ENCODE measurements at places on chromosomes 7 and 10.

GRCh38 chr10:28139138-28139537 is 140.3 kb upstream of the ODAD2 start:
- DNase-seq, result no peak

GRCh38 chr10:45163315-45163975 is 152.0 kb downstream of the OR13A1 start:
- DNase-seq, result no peak

DNA sequence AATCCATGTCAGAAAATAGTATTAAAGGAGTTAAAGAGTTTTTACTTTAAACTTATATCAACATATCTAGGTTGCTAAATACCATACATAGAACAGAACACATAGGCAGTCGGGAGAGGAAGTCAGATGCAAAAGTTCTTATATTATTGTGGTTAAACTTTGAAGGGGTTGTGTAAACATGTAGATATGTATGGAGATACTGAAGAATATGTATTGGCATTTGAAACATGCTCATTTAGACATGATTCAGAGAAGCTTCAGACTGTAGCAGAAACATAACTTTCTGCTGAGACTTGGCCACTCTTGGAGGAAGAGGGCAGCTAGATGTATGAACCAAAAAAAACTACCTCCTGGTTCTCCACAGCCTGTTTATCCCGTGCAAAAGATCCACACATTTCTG is 103.5 kb upstream of the FERD3L start:
- no peak for DNase-seq

DNA sequence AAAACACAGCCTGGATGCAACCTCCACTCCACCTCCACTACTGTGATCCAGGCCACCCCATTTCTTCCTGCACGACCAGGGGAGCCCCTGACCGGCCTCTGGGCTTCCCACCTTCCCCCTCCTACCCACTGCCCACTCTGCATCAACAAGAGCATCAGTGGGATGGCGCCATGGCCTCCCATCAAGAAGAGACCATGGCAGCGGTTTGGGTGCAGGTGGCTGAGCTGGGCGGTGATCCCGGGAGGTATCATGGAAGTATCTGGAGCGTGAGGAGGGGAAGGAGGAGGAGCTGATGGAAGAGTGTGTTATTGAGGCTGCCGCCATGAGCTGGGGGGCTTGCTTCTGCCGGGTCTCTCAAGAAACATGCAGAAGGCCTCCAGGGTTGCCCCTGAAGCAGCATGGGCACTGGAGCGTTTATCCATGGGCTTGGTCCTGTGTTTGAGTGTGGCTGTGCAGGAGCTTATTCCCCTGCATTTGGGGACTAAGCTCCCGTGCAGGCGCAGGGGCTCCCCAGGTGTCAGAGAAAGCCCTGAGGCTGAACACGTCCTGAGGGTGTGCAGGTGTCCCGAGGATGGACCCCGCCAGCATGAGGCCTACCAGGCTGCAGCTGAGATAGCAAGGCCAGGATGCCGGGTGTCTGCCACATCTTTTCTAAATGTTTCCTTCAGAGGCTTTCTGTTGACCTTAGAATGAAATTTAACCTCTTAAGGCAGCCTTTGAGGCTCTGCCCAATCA is 99.2 kb upstream of the PCBD1 start:
- DNase-seq, result no peak

DNA sequence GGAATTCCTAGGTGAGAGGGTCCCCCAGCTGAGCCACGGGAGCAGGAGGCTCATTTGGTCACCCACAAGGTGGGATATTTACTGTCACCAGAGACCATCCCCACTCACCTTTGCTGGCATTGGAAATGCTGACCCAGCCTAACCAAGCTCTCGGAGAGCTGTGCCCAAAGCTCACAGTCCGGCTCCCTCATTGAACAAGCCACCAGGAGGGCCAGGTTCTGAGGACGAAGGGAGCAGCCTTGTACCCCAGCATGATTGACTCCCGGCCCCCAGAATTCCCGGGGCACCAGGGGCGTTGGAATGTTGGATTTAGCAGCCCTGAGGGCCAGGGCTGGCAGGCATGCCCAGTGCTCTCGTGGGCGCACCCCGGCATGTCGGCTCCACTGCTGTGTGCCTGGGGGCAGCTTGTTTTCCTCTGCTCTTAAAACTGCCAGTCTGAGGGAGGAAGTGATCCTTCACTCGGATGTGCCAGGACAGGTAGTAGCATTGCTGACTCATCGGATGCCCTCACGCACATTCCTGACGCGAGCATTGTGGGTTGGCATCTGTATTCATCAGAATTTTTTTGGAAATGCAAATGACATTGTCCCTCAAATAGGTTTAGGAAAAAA is 23.3 kb downstream of the CLIP2 start:
- DNase-seq, result no peak

DNA sequence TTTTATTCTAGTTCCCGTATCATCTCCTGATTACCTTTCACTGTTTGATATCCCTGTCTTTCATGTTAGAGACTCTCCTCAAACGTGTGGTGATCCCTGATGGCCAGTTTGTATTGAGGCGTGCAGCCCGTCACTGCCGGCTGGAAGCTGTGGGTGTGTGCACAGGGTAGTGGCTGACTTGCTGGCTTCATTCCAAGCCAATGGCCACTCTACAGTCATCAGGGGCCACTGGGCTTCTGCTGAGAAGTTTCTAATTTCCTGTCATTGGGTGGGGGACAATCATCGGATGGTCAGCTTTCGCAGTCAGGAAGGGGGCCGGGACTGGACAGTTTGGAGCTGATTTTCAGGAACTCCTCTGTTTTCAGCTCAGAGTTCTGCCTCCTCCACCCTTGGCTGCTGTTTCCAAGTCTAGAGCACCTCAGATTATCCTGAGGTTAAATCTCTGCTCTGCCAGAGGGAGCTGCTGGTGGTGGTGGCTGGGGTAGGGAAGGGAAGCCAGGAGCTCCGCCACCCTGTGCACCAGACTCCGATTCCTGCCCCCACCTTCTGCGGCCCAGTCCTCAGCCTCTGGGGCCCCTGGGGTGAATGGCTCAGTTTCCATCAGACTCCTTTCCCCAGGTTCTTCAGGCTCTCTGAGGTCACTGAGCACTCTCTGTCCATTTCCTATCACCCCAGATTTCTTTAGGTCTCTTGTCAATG is 34.9 kb downstream of the BAIAP2L1 start:
- DNase-seq, result no peak

- no peak for DNase-seq
Observed at GRCh38 chr7:55304018-55304762, 60.9 kb upstream of the LANCL2 start.

- DNase-seq, result no peak
Observed at GRCh38 chr7:121474301-121474673, 78.2 kb upstream of the FAM3C start.

- DNase-seq, result no peak
Observed at GRCh38 chr7:18390535-18390907, 105.0 kb upstream of the HDAC9 start.

DNA sequence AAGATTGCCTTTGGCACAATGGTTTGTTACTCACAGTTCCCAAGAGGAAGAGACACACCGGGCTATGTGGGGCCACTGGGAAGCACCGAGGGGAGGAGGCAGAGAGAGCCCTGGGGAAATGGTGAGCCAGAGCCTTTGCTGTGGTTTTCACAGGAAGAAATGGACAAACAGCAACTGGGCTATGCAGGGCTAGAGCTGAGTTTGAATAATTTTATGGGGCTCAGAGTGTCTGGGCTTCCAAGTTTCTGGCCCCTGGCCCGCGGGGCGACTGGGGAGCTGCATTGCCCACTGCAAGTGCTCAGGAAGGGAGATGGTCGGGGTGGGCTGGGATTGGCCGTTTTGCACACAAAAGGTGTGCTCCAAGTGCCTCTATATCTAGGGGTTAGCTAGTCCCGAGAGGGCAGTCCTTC is 92.6 kb downstream of the CHST15 start:
- DNase-seq, result no peak

DNA sequence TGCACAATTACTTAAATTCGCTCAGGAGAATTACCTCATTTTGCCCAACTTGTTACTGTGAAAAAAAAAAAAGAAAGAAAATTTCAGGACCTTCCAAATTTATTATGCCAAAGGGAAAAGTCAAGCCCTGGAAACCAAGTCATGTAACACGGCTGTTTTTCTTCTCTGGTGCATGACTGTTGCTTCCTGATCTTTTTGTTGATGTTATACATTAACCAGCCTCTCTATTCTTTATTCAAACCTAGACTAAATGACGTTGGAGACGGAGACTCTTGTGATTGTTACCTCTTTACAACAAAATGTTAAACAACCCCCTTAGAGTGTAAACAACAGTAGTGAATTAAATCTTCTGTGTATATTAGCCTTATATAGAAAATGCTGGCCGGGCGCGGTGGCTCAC is 16.1 kb upstream of the ZC3HAV1 start:
- DNase-seq, result no peak

- no peak for DNase-seq
Observed at GRCh38 chr7:32588657-32589056, 93.4 kb downstream of the AVL9 start.

- DNase-seq, result no peak
Observed at GRCh38 chr10:72114706-72115450, 26.5 kb upstream of the SPOCK2 start.

DNA sequence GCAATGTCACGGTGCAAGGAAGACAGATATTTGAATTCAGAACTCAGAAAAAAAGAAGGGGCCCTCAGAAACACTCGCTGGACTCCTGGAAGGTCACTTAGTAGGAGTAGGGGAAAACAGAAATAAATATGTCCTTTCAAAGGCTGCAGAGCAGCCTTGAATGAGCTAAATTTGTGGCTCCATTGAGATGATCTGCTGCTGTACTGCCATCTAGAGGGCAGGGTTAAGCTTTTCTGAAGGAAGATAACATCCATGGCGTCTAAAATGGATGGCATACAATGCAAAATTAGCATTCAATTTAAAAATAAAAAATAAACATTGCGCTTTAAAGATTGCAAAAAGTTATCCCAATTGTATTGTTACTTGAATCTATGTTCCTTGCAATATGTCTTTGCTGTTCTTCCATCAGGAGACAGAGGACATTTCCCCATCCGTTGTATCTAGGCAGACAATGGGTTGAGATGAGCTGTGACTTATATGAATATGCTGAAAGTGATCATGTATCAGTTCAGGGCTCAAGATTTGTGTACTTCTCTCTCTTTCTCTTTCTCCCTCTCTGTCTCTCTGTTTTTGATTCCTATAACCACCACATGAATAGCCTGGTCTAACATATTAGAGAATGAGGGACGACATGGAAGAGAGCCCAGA is 642.2 kb downstream of the SH2D4B start:
- DNase-seq, result peak; percentile 0

- DNase-seq, result no peak
Observed at GRCh38 chr7:158258411-158259130, 329.1 kb downstream of the PTPRN2 start.

- DNase-seq, result no peak
Observed at GRCh38 chr10:98224509-98224908, 43.5 kb downstream of the LOXL4 start.
